HS-5 (cell line): ENCODE measurements at places on chromosomes 16 and 17.
A peak's percentile ranks its signal among the peaks of the same experiment; 100 is the strongest.

DNA sequence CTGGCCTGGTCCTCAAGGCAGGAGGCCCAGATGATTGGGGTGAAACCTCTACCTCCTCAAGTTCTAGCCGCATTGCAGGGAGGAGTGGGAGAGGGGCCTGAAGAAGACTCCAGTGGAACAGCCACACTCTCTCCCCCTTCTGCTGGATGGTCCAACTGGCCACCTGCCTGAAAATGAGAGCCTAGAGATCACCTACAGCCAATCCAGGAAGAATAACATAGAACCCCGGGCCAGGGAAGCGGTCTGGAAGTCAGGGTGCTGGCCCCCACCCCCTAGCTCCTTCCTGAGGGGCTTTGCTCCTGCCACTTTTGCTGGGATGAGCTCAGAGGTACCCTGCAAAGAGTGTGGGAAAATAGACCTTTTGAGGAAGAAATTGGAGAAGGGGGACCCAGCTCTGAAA lies 1.8 kb downstream of the SLC6A2 start:
- no peak for DNase-seq

DNA sequence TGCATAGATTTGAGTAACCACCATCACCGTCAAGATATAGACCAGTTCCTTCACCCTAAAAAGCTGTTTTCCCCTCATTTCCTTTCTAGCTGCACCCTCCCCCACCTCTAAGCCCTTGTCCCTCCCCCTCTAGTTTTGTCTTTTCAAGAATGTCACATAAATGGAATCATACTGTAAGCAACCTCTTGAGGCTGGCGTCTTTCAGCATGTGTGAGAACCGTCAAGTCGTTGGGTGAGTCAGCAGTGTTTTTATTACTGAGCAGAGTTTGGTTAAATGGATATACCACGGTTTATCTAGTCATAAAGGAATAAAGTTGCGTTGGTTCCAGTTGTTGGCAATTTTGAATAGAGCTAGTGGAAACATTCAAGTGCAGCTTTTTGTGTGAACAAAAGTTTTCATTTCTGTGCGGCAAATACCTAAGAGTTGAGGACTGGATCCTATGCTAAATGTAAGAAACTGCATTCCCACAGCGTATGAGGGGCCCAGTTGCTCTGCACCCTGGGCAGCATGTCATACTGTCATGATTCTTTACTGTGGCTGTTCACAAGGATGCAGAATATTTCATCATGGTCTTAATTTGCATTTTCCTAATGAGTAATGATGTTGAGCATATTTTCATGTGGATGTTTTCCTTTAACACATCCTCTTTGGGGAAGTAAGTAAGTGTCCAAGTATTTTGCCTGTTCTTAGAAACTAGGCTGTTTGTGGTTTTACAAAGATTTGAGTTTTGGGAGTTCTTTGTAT lies 264.3 kb downstream of the CPPED1 start:
- DNase-seq, result peak; percentile 30

- no peak for DNase-seq
Measured at GRCh38 chr16:79195938-79196337, 404.6 kb downstream of the MAF start.

- DNase-seq, result no peak
Measured at GRCh38 chr16:31893824-31894223, 20.2 kb downstream of the ZNF267 start.

DNA sequence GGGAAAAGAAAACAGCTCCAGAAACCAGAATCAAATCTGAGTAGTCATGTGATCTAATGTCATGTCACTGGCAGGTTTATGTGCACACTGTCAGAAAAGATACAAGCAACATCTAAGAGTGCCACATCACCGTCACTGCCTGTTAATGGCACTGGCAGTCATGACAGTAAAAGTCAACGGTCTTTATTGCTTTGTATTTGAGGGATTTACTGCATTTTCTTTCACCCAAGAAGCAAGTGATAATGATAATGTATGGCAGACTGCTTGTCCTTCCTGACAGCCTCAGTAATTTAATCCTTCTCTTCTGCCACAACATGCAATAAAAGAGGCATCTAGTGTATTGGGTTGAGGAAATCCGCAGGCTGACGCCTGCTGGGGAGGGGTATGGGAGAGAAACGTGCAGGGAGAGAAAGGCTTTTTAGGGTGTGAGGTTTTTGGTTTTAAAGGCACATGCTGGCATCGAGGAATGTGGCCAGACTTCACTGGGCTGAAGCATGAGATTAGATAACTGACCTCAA lies 92.4 kb downstream of the RPGRIP1L start:
- DNase-seq, result no peak

GRCh38 chr17:52170963-52171572 lies 12.6 kb upstream of the CA10 start:
- no peak for DNase-seq

DNA sequence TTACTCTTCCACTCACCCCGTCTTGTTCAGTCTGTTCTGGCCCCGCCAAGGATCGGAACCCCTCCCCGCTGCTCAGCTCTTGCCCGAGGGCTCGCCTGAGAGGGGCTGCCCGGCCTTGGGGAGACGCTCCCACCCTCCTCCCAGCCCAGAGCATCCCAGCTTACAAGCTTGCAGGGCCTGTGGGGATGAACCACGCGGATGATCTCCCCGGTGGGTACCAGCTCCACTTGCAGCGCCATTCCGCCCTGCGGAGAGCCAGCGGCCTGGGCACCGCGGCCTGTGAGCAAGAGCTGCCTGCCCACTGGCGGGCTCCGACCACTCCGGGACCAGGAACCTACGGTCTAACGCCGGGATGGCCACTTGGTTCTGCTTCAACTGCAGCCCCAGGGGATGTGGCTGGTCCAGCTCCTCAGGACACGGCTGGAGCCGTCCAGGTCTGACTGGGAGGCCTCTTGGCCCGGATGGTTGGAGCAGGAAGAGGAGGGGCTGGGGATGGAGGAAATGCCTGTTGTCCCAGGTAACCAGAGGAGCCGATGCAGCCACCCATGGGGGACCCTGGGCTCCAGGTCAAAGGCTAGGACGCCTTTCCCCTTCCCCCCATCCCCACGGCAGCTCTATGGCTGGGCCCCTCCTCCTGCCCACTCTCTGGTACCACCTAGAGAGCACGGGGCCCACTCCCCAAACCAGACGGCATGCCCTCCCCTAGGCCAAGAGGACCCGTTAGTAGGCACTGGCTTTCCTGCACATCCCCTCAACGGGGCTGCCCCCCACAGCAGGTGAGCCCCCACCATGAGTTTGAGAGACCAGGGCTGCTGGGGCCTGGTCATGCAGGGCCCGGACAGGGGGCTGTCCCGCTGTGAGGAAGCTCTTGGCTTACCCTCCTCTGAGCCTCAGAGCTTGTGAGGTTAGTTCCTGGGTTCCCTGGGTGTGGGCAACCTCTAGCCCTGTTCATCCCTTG lies at the start of gene MYO1C:
Gene MYO1C (minus strand): TSS at position 438 of the 958 bp plus-strand sequence. CDS start 199 bp downstream, at position 239.
- no peak for DNase-seq

DNA sequence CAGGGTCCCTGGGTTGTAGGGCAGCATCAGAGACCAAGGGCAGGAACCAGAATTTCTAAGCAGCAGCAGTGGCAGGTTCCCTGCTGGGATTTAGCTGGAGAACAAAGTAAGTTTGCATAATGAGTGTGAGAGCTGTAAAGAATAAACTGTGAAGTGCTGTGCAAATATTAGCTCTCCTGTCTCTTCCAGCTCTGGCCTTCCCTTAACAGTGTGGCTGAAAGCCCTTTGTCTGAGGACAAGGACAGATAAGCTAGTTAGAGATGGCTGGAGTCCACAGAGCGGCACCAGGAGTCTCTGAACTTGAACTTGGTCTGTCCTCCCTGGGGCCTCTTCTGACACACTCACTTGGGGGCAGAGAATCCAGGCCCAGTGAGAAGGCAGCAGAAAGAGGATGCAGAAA lies 98.2 kb upstream of the WSCD1 start:
- no peak for DNase-seq

GRCh38 chr17:59409336-59410048 lies 78.0 kb downstream of the YPEL2 start:
- no peak for DNase-seq

DNA sequence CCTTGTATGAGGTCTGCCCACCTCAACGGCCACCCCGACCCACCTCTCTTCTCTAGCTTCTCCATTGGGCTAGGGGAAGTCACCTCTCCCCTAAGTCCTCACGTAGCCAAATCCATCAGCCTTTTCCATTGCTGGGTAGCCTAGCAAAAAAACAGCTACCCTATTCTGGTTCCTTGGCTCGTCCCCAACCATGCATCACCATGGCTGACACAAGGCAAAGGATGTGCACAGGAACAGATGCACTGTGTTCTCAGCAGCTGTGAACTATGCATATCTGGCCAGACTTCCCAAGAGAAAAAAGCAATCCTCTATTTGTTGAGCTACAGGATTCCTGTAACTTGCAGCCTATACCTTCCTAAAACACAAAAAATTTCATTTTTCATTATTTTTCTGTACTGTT lies 22.0 kb upstream of the FLCN start:
- no peak for DNase-seq

DNA sequence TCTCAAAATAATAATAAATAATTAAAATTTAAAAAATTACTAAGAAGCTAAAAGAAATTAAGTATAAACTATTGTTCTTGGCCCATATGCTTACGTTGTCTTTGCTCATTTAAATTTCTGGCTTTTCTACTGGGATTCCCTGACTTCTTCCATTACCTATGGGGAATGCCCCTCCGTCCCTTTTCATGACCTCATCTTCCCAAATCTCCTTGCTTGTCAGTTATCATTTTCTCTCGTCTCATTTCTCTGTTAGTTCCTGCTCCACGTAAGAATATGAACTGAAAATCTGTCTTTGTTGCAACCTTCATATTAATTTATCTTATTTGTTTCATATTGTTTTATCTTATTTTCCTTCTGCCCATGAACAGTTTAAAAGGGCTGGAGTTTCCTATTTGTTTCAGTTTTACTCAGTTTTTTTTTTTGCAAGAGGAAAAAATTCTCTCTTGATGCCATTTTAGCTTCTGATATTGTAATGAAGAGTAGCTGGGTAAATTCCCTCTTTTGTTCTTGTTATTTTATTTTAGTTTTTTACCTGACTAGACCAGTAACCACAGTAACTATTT lies 2.5 kb upstream of the DNAJA2 start:
- DNase-seq, result no peak

GRCh38 chr17:76793775-76794174 lies 55.9 kb downstream of the MFSD11 start:
- no peak for DNase-seq

DNA sequence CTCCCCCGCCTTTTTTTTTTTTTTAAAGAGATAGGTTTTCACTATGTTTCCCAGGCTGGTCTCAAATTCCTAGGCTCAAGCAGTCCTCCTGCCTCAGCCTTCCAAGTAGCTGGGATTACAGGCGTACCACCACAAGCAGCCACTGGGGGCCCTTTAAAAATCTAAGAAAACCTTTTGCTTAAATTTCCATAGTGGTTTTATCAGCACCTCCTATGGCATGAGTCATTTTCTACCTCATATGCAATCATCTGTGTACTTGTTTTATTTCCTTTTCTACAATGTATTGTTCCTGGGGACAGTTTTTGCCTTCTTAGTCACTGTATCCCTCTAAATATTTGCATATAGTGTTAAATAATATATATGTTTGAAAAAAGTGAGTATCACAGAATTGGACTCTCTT lies 29.2 kb downstream of the GNA13 start:
- DNase-seq, result peak; percentile 73

DNA sequence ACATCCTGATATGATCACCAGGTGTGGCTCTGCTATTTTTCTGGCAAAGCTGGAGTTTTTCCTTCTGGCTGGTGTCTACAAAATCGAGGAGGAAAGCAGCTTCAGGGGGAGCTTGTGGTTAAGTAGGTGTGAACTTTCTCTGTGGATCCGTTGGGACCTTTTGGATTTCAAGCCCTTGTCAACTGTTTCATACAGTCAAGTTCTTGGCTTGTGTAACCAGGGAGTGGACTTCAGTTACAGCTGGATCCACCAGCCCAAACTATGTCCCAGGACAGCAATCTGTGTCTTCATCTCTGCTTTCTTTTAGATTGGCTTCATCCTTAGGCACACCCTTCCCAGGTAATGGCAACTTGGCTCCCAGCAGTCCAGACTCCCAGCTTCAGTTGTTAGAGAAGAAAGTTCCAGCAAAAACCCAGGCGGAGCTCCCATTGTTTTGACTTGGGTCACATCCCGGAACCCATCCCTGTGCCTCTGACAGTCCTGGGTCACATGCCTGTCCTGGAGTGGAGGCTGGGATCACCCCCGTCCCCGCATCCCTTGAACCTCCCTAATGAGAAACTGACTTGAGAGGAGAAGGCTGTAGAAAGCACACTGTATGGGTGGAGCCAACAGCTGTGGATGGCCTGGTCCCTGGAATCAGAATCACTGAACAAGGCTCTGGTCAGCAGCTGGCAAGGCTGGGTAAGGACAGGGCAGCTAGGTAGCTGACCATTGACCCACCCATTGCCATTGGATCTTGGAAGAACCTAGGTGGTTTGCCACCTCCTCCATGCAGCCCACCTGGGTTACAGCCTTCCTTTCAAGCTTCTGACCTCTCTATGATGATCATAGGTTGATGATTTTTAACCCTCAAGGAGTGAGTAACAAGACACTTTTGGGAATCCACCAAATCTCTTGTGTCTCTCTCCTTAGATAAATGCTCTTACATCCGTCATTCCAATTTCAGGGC lies 18.1 kb downstream of the NKD1 start:
- DNase-seq, result no peak

DNA sequence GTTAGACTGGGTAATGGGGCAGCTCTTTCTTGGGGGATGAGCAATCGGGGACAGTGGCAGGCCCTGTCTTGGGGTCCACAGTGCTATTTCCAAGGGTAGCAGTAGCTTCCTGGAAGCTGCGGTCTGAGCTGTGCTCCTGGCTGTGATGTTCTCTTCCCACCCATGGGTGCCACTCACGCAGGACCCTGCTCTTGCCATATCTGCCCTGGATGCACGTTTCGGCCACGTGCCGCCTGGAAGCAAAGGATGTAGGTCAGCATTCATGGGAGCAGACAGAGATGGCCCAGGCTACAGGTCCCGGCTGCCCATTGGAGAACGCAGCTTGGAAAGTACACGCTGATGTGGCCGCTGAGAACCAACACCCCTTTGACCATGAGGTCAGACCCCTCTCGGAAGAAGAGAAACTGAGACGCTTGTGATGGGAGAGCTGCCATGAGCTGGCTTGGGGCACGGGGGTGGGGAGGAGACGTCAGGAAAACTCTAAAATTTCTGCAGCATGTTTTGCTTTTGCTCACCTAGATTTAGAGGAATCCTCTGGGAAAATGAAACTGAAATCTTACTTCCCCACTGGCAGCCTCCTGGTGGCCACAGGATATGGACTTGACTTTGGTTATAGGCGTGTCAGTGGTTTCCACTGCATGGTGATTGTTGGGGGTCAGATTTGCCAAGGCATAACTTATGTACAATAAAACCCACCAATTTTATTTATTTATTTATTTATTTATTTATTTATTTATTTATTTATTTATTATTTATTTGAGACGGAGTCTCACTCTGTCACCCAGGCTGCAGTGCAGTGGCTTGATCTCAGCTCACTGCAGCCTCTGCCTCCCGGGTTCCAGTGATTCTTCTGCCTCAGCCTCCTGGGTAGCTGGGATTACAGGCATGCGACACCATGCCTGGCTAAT lies 36.2 kb upstream of the IRF8 start:
- DNase-seq, result no peak

- no peak for DNase-seq
Measured at GRCh38 chr16:12217341-12217740, 240.8 kb downstream of the SNX29 start.

GRCh38 chr17:58120195-58120822 lies 27.9 kb upstream of the OR4D1 start:
- no peak for DNase-seq
